ENCODE measurements at places on chromosomes 6 and 20. TPM values are rescaled to one million over a fixed set of nuclear protein-coding genes. Genes with fewer than 3 reads are reported as not detected.

Gene EYA4
- 1.3 TPM for total RNA-seq

Gene SLC12A5
- 15.2 TPM for total RNA-seq

- H3K4me3 ChIP-seq = no peak overlapping the region
- H3K36me3 ChIP-seq = no peaks in the 10 kb centered on the region
- peak; percentile 61 for DNase-seq
- H3K4me1 ChIP-seq = peaks cover 19% of the 10 kb centered on the region
- H3K27ac ChIP-seq = no peak overlapping the region
- no peaks in the 10 kb centered on the region for H3K27me3 ChIP-seq
Observed at GRCh38 chr20:50242863-50243609, 52.4 kb downstream of the CEBPB start.

Gene RIN2
- 22.8 TPM for total RNA-seq

Gene SNX14
- total RNA-seq = 90.5 TPM

DNA sequence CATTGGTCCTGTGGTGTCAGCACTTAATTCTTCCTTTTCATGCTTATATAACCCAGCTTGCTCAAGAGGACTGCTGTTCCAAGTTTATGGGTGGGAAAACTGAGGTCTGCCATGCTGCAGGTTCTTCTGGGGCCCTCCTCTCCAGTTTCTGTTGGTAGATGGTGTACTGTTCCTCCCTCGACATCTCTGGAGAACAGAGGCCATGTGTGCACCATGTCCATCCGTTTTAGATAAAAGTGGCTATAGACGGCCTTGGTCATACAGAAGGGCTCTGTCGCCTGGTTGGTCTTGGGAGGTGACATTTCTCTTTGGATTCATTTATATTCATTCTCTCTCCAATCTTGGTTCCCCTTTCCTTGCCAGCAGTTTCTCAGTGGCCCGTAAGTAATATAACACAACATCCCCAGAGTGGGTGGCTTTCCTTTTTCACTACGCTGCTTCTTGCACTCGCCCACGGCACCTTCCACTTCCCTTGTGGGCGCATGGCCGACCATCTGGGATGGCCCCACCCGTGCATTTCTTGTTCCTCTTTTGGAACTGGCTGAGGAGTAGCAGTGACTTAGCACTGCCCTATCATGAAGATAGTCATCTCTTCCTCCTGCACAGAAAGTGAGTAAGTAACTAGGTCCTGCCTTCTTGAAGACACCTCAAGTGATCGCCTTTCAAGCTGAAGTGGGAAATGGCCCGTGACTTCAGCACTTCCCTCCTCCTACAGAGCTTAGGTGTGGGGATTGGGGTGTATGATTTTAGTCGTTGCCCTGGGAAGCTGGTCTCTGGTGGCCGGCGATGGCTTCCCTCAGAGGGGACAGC lies 94.2 kb downstream of the RREB1 start:
- H3K27me3 ChIP-seq = no peaks in the 10 kb centered on the region
- peaks cover 10% of the 10 kb centered on the region for H3K36me3 ChIP-seq

GRCh38 chr6:29477923-29478450 lies 9.8 kb downstream of the MAS1L start:
- no peaks in the 10 kb centered on the region for H3K4me1 ChIP-seq
- no peaks in the 10 kb centered on the region for H3K27me3 ChIP-seq
- H3K4me3 ChIP-seq = no peak overlapping the region

DNA sequence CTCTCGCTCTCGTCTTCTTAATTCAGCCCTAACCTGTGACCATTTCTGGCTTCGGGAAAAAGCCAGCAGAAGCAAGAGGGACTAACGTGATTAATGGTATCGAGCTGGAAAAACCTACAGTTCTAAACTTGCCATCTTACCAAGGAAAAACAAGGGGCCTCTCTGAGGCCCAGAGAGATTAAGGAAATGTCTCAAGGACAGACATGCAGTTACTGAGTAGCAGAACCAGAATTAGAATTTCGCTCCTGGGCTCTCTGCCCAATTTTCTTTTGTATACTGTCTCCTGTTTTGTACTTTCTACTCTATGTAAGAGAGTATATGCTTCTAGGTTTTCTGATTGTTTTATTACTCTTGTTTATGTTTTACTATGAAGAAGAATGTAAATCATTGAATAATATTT lies 67.8 kb upstream of the LTV1 start:
- H3K27ac ChIP-seq = no peak overlapping the region
- no peaks in the 10 kb centered on the region for H3K4me1 ChIP-seq
- H3K27me3 ChIP-seq = no peaks in the 10 kb centered on the region
- no peak for DNase-seq
- peaks cover 25% of the 10 kb centered on the region for H3K36me3 ChIP-seq

DNA sequence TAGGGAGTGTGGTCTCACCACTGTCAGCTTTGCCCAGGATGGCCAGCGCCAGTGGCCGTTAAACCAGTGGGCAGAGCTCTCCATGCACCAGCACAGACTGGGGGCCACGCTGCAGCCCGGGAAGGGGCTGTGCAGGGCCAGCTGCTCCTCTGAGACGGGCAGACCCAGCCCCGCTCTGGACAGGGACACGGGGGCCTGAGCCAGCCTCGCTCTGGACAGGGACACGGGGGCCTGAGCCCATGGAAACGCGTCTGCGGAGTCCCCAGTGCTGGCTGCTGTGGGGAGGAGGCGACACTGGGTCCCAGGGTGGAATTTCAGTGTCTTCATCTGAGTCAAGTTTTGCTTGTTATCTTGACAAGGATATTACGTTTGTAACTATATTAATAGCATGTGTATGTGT lies 402.7 kb downstream of the CDH4 start:
- H3K4me1 ChIP-seq = no peaks in the 10 kb centered on the region
- no peak for DNase-seq
- no peaks in the 10 kb centered on the region for H3K27me3 ChIP-seq
- no peaks in the 10 kb centered on the region for H3K36me3 ChIP-seq

- no peak for DNase-seq
- H3K27me3 ChIP-seq = no peaks in the 10 kb centered on the region
- H3K4me3 ChIP-seq = no peak overlapping the region
- no peak overlapping the region for H3K27ac ChIP-seq
- no peaks in the 10 kb centered on the region for H3K4me1 ChIP-seq
- no peaks in the 10 kb centered on the region for H3K36me3 ChIP-seq
Observed at GRCh38 chr20:8305449-8305978, 173.4 kb downstream of the PLCB1 start.

Gene BPIFA1
- total RNA-seq = not detected

- H3K4me1 ChIP-seq = no peaks in the 10 kb centered on the region
- H3K4me3 ChIP-seq = no peak overlapping the region
- DNase-seq = no peak
Observed at GRCh38 chr6:71317441-71317840, 28.8 kb downstream of the OGFRL1 start.

Measured in astrocyte (in vitro differentiated cells and primary cell).